Choroid plexus epithelial cell (primary cell): ENCODE measurements at places on chromosomes 16 and 17.

- DNase-seq = no peak
Observed at GRCh38 chr16:54422159-54422558, 135.6 kb upstream of the IRX3 start.

DNA sequence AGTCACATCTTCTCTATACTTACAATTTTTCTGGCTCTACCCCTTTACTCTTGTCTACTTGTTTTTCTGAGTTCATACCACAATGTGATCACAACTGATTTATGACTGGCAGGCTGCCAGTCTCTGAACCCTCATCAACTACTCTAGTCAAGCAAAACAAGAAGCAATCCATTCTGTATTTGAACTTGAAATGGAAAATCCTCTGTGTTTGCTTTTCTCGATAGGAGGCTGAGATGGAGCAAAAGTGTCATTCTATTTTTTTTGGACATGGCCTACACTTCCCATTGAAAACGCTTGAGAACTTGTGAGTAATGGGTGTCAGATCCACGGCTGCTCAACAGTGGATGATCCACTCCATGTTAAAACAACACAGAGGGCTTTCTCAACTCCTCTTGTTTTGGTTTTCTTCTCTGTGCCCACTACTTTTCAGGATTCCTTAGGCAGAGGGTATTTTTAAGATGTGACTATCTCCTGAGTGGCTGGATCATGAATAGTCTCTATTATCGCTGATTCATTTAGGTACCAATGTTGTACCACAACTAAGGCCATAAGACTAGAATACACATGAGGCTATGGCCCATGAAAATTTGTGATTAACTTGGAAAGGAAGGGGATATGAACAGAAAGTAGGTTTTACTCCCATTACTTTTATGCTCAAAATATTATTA lies 11.7 kb downstream of the TMEM100 start:
- DNase-seq = peak; percentile 42

GRCh38 chr17:2931876-2932275 lies 131.5 kb downstream of the OR1D5 start:
- DNase-seq = no peak

GRCh38 chr16:20798364-20798763 lies 7.9 kb downstream of the ERI2 start:
- DNase-seq = no peak

DNA sequence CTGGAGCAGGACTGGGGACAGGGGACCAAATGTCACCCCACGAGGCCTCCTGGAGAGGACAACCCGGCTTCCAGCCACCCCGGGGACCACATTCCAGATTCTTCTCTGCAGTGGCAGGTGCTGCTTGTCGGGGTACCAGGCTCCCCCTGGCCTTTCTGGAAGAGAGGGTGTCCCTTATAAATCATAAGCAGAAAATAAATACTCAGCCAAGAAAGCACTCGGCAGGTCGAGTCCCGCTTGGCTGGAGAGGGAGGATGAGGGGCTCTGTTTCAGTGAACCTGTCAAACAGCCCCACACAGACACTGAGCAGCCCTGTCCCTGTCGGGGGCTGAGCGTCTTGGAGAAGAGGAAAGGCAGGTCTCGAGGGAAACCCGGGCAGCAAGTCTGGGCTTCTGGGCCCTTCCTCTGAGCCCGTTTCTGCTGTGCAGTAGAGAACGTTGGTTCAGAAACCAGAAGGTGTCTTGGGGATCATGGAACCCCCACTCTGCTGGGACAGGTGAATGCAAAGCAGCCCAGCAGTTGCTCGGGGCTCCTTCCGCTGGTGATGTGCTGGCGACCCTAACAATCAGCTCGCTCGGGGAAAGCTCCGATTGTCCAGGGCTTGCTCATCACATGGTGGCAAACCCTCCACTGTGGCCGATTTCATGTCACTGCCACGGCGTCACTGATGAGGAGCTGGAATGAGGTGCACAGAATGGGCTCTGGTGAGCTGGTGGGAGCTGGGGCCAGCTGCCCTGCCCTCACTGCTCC lies 36.6 kb downstream of the COX4I1 start:
- no peak for DNase-seq

GRCh38 chr17:68903286-68903685 lies 51.9 kb downstream of the ABCA8 start:
- no peak for DNase-seq

- peak; percentile 18 for DNase-seq
Observed at GRCh38 chr16:19588661-19589060, 33.2 kb downstream of the VPS35L start.

DNA sequence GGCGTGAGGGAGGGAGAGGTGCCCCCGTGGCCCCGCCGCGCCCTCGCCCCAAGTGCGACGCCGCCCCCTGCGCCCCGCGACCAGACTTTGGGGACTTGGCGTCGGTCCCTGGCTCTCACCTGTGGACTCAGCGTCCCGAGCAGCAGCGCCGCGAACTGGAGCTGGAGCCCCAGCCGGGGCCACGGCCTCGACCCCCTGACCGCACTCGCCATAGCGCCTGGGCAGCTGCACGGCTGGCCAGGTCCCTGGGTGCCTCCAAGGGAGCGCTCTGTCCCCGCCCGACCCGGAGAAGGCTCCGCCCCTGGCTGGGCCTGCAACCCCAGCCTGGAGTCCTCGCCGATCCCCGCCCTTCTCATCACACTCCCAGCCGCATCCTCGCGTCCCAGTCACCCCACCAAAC lies at the start of gene ERN2:
Gene ERN2, minus strand, starts transcription at position 247 of the 400 bp plus-strand sequence. Its CDS starts 35 bp downstream, at position 212.
- no peak for DNase-seq

DNA sequence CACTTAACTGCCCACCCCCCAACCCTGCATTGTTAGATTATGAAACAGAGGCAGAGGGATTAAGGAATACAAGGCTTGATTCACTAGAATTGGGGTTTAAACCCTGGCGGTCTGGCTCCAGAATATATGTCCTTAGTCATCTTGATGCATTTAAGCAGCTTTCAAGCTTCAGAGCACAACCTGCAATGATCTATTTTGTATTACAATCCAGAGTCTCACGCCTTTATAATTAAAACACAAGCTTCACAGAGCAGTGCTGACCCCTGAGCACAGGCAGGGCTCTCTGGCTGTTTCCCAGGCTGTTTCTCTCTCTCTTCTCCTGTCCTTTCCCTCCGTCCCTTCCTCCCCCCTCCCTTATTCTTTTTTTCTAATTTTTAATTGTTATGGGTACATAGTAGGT lies 209.1 kb downstream of the SPECC1 start:
- no peak for DNase-seq

GRCh38 chr16:57764341-57765159 lies 29.0 kb downstream of the KATNB1 start:
- peak; percentile 79 for DNase-seq

DNA sequence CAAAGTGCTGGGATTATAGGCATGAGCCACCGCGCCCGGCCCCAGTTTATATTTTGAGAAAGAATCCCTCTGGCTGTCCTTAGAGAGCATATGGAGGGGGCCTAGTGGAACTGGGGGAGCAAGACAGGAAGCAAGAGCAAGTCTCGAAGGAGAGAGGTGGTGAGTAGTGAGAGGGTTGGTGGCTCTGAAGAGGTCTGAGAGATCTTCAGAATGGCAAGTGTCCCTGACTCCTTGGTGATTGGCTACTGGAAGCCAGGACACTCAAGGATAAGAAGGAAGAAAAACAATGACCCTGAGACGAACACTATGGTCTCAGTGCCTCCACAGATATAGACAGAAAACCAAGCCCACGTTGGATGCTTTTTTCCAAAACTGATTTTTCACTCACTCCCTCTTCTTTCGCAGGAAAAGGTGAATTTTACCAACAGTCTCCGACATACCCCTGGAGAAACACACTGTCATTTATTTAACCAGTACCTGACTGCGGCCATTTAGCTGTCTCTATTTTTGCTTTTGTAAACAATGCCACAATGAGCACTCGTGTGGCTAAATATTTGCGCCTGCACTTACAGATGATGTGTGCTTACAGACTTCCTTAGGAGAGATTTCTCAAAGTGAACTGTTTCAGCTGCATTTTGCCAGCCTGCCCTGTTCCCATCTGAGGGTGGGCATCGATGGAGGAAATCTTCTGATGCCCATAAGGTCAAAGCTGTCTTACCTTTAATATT lies 15.9 kb upstream of the DOK4 start:
- no peak for DNase-seq

- DNase-seq = no peak
Observed at GRCh38 chr17:74520790-74521480, 10.3 kb downstream of the CD300LB start.

- DNase-seq = peak; percentile 58
Observed at GRCh38 chr16:17273142-17273561, 197.6 kb downstream of the XYLT1 start.

GRCh38 chr16:68082629-68083238 lies 2.4 kb upstream of the NFATC3 start:
- no peak for DNase-seq
